Pulmonary artery endothelial cell (primary cell): ENCODE measurements at places on chromosomes 11 and 22. TPM values are rescaled to one million over a fixed set of nuclear protein-coding genes. Genes with fewer than 3 reads are reported as not detected.

GRCh38 chr11:106999196-106999595 lies 19.1 kb downstream of the GUCY1A2 start:
- DNase-seq = no peak

FAM227A gene
- total RNA-seq = 0.46 and 0.71 TPM in 2 replicates

GRCh38 chr11:106714199-106714598 lies 304.1 kb downstream of the GUCY1A2 start:
- no peak for DNase-seq

DNA sequence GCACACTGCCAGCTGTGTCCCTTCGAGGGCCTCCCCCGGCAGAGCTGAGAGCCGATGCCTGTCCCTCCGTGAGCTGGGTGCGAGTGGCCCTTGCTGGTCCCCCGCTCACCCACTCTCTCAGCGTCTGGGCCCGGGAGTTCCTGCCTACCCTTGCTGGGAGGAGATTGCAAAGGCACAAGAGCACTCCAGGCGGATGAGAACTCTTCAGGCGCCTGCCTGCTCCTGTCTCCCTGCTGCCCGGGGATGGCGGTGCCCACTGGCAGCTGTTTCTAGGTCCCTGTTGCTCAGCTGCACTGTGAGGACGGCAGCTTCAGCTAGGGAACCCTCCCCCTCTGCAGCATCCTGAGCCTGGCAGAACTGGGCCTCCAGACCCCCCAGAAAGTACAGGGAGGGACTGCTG lies 61.1 kb downstream of the FLRT1 start:
- no peak for DNase-seq

DNA sequence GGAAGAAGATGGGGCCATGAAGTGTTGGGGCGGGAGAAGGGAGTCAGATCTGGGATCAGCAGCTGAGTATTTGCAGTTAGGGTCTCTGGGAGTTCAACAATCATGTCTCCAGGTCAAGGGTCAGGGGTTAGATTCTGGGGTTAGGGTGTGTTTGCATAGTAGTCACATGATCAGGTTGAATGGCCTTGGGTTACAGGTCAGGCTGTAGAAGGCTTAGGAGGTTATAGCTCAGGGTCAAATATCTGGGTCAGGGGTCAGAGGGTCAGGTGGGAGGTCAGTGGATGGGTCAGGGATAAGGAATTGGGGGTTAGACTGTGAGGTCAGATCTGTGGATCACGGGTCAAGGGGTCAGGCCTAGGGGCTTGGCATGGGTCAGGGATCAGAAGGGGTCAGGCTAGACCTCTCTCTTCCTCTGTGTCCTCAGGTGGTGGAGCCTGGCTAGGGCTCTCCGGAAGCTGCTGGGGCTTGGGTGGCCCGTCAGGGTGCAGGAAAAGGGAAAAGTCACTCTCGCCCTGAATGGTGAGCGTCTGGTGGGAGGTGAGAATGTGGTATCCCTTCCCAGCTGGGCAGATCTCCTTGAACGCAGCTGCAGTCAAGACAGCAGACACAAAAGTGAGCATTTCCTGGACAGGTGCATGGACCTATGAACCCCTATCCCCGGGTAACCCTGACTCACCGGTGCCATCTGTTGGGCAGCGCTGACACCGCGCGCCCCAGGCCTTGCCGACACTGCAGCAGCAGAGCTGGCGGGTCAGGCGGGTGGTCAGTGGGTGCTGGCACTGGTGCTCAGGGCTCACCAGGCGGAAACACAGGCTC lies 6.4 kb downstream of the LTBP3 start:
- no peak for DNase-seq

DNA sequence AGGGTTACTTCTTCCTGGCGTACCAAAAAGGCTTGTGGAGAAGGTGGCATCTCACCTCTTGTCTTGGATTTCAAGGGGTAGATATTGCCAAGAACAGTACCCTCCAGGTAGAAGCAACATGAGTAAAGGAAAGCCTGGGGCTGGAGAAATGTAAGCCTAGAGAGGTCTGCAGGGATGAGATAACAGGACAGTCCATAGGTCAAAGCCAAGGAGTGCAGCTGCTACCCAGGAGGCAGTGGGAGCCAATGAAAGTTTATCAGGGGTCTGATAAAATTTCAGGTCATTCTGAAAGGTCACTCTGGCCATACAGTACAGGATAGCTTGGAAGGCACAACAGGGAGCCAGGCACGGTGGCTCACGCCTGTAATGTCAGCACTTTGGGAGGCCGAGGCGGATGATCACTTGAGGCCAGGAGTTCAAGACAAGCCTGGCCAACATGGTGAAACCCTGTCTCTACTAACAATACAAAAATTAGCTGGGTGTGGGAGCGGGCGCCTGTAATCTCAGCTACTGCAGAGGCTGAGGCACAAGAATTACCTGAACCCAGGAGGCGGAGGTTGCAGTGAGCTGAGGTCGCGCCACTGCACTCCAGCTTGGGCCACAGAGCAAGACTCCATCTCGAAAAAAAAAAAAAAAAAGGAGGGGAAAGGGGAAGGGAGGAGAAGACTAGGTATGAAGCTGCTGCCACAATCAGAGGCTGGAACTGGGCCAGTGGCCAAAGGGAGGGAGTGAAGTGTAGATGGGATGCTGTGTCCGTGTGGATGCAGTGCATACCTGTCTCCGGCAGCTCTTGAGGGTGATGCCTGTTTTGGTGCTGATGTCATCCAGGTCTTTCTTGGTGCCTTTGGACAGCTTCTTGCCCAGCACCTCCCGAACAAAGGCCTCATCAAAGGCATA lies 1.2 kb downstream of the FIBP start:
- no peak for DNase-seq

DNA sequence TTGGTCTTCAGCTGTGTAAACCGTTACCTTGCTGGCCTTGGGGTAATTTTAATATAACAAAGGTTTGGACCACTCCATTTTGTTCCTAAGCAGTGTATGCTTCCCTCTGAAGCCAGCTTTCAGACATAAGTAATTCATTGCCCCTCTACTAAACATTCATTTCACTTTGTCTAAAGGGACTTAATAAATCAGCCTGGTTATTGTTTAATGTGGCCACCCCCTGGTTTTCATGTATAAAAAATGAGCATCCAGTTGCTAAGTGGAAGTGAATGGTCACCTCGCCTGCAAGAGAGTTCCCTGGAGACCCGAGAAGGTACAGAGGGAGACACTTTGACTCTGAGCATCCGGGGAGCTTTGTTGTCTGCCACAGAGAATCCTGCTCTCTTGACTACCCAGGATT lies 3.9 kb downstream of the ABTB2 start:
- no peak for DNase-seq

PATE4 gene
- total RNA-seq = not detected in 2 replicates

DNA sequence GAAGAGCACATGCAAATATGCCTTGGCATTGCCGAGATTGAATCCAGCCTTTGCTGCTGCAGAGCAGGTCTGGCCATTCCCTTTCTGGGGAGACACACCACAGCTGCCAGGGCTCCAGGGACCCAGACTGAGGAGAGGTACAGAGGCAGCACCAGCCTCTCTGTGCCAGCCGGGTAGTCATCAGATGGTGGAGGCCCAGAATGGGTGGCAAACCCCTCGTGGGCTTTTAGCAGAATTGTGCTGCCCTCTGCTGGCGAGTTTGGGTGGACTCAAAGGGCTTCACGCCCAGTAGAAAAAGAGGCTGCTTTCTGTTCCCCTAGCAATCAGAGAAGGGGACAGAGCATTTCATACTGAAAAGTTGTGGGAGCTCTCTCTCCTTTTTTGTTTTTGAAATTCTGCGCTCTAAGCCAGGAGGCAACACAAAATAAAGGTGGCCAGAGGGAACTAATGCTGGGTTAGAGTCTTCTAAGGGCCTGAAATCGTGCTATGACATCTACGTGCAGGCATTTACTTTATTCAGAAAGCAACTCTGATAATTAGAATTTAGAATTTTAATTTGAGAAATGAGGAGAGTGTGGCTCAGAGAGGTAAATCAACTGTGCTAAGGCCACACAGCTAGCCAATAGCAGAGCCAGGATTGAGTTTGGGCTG lies 158.8 kb upstream of the NAV2 start:
- DNase-seq = no peak

DNA sequence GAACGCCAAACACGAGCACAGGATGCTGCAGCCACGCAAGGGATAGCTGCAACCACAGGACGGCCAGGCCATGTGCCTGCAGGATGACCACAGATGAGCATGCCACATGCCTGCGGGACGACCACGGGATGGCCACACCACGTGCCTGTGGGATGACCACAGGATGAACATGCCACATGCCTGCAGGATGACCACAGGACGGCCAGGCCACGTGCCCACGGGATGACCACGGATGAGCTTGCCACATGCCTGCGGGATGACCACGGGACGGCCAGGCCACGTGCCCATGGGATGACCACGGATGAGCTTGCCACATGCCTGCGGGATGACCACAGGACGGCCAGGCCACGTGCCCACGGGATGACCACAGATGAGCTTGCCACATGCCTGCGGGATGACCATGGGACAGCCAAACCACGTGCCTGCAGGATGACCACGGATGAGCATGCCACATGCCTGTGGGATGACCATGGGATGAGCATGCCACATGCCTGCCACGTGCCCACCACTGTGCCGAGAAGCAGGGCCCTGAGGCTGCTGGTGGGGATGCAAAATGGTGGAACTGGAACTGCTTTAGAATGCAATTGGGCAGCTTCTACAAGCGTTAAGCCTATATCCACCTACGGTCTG lies 12.8 kb upstream of the MOB2 start:
- no peak for DNase-seq

DNA sequence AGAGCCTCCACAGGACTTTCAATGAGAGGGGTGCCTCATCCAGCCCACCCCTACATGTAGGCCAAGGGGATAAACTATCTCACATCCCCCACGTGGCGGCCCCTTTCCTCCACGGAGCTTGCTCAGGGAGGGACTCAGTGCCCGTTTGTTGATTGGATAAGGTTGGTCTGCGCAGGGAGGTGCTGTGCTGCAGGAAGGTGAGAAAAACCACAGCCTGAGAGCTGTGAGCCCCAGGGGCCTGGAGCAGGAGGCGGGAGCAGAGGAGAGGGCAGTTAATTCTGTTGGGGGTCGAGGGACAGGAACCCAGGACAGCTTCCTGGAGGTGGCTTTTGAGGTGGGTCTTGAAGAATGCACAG lies 31.9 kb upstream of the ATXN10 start:
- no peak for DNase-seq

GP1BB gene
- 0.79 and 1.1 TPM in 2 replicates for total RNA-seq

- DNase-seq = no peak
These were observed 4.5 kb upstream of the MAPK8IP1 start for GRCh38 chr11:45880772-45881570.

DNA sequence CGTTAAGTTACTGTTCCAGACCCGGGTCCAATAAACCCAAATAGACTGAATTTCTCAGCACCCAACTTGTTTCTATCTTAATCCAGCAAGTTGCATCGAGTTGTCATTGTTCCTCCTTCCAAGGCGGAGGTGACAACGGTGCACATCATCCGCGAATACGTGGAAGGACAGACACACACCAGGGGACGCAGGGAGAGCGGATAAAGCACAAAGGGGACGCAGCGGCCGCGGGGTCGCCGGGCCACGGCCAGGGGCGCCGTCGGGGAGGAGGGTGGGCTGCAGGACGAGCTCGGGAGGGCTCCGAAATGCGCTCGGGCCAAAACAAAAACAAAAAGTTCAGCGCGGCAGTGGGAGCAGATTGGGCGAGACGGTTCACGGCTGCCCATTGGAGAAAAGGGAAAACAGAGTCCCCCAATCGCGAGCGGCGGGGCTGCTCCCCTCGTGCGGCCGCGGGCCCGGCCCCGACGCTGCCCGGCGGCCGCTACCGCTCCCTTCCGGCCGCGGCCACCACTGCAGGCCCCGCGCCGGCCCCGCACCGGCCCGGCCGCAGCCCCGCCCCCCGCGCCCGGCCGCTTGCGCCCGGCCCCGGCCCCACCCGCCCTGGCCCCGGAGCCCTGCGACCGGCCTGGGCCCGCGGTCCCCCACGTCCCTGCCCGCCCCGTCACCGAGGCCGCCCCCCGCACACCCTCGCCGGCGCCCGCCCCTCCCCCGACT lies 518 bp downstream of the KMT5B start:
- DNase-seq = peak; percentile 39

GRCh38 chr11:13028322-13028721 lies 19.2 kb downstream of the RASSF10 start:
- DNase-seq = no peak

DNA sequence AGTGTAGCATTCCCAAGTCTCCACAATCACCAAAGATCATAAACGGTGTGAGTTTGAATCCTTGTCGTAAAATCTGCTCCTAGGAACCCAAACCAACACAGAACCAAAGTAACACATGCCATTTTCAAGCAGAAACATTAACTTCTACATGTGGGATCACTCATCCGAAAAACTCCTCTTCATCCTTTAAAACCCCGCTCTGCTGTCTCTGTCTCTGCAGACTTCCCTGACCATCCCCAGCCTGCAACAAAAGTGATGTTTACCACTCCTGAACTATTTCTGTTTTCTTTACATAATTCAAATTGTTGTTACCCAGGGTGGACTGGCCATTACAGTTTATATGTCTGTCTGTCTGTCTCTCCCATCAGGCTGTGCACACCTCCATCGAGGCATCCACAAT lies 54.0 kb downstream of the SLC1A2 start:
- DNase-seq = no peak

MMP12 gene
- not detected in 2 replicates for total RNA-seq

- DNase-seq = peak; percentile 94
These were observed 11.4 kb downstream of the FLI1 start for GRCh38 chr11:128705124-128705920.

- no peak for DNase-seq
These were observed 29.5 kb upstream of the SCUBE2 start for GRCh38 chr11:9120664-9121468.

DNA sequence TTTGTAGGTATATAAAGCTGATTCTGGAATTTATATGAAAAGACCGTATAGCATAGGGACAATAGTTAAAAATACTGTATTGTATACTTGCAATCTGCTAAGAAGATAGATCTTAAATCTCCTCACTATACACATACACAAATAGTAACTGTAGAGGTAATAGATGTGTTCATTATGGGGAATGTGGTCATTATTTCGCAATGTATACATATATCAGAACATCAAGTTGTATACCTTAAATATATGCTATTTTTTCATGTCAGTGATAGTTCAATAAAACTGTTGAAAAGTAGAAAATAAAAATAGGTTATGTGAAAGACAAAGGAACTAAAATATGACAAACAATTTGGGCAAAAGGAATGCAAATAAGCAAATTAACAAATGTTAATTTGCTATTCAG lies 35.2 kb upstream of the LIN7C start:
- no peak for DNase-seq

HSPB2 gene
- total RNA-seq = not detected in 2 replicates

GRCh38 chr22:36377022-36377631 lies 10.6 kb downstream of the MYH9 start:
- no peak for DNase-seq

GRCh38 chr11:122241566-122241965 lies 125.6 kb upstream of the BLID start:
- DNase-seq = no peak

DNA sequence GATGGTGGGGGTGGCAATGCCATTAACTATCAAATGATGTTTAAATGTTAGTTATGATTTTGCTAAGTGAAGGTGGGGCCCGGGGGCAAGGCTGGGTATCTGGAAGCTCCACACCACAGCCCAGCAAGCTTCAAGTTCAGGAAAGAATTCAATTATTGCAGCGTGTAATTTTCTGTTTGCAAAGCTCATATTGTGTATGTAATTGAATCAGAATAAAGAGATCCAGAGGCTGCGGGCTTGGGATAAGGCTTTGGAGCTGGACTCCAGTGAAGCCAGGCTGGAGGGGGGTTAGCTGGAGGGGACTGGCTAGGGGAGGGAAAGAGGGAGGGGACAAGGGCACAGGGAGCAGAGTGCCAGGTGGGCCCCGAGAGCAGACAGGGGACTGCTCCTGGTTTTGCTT lies 557.1 kb upstream of the CADM1 start:
- no peak for DNase-seq

GGA1 gene
- total RNA-seq = 26.3 and 36.7 TPM in 2 replicates
